ENCODE measurements at places on chromosomes 2 and 18. TPM values are rescaled to one million over a fixed set of nuclear protein-coding genes. Genes with fewer than 3 reads are reported as not detected.

GRCh38 chr2:144156736-144157640, 362.9 kb downstream of the ZEB2 start:
- DNase-seq, result no peak

GRCh38 chr2:148534416-148535204, 109.9 kb upstream of the EPC2 start:
- no peak for DNase-seq

REEP1 gene
- 0.63 TPM for total RNA-seq

MOCOS gene
- total RNA-seq, result 0.22 TPM

DNA sequence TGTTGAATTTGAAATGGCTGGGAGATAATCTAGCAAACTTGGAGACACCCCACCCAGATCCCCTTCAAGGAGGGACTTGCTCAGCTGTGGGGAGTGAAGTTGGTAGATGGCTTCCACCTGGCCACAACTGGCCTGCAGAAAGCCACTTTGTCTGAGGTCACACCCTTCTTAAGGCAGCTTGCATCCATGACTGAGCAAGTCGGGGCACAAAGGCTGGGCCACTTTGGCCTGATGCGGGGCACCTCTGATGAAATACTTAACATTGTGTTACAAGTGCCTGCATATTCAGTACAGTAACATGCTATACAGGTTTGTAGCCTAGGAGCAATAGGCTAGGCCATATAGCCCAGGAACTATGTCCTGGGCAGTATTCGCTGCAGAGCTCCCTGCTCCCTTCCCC, 13.4 kb upstream of the RPL37A start:
- no peak for DNase-seq

FKBP7 gene
- total RNA-seq, result 3.0 TPM

- no peak for DNase-seq
These were observed 897 bp downstream of the GPR45 start for GRCh38 chr2:105242286-105242993.

DNA sequence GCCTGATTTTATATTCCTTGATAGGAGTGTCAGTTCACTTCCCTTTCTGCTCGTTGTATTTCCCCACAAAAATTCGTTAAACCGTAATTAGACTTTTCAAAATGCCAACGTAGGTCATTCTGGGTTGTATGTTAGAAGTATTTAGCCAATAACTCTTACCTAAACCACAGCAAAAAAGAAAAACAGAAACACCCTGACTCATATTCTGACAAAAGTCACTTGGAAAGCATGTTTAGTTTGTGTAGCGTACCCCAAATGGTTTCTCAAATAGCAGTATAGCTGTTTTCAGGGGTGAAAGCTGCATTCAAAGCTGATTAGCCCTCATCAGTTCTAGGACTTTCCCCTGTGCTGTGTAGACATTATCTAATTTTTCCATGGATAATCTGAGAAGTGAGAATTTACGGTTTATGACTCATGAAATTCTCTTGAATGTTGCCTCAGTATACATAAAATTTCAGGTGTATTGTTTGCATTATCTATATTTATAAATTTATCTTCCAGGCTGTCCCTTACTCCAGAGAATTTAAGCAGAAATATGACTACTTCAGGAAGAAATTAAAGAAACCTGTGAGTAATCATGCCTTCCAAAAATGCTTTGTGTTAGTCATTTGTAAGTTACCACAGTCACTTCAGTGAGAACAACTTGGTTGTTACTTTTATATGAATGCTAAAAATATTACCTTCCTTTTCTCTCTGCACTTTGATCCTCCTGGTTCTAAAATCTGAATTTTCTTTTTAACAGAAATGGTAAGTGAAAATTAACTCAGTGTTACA, 264.9 kb downstream of the ALPK2 start:
- no peak for DNase-seq

DNER gene
- total RNA-seq, result not detected

- DNase-seq, result no peak
These were observed 119.3 kb downstream of the SETBP1 start for GRCh38 chr18:44799907-44800421.

DNA sequence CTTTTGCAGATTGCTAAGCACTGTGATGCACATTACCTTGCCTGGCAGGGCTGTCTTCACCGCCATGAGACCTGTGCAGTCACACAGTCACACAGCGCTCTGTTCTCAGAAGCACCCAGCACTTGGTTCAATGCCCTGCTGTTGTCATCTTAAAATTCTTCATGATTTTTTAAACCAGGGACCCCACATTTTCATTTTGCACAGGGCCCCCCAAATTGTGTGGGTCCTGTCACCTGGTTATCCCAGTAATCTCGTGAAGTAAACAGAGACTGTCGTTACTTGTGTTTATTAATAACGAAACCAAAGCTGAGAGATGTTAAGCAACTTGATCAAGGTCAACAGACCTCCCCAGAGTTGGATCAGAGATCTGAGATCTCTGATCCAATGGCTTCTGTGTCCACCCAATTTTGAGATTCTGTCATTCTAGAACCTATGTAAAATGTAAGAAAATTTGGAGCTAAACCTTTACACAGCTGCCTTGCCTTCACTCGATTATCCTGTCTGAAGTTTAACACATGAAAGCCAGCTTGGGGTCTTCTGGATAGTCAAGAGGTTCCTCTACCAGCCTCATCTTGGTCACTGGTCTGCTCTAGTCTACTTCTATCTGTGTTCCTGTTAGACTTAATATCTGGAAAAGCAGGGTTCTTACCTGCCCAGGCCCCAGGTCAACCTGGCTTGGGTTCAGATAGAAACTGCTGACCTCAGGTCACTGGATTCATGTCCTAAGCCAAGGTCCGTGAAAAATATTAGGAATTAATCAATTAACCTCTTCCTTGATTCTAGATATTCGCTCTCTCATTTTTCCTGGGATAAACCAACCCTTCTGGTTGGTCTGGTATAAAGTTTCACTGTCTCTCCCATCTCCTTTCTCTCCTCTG, 13.7 kb upstream of the TTC39C start:
- DNase-seq, result no peak

- DNase-seq, result no peak
These were observed 634.6 kb downstream of the ADCYAP1 start for GRCh38 chr18:1539276-1539675.

POTEF gene
- total RNA-seq, result not detected

GRCh38 chr2:177604271-177605065, 211.9 kb downstream of the AGPS start:
- DNase-seq, result no peak

- no peak for DNase-seq
These were observed 86.1 kb downstream of the SH3YL1 start for GRCh38 chr2:177733-178132.

STPG4 gene
- total RNA-seq, result not detected

DNA sequence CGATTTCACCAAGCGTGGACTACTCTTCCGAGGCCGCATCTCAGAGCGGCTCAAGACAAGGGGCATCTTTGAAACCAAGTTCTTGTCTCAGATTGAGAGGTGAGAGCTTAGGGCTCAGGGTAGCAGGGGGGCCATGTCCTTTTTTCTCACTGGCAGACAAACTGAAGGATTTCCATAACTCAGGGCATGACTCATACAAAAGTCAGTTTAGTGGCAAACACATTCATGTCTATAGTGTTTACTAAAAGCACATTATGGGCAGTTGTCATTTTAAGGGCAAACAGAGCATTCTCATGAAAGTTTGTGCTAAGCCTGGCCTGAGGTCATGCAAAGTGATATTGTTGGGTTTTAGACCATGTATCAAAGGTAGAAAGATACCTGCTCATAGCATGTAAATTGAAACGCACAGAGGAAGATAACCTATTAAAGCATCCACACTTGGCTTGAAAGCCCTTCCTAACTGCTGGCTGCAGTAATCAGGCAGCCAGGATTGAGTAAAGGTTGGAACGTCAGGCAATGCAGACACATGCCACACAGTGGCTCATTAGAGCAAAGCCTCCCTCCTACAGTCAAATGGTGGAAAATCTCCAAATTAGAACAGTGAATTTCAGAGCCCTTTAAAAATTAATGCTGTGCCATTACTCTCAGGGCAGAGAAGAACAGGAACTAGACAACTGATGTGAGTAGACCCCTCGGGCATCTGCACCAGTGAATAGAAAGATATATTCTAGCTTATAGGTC, 54.2 kb downstream of the HK2 start:
- no peak for DNase-seq

- no peak for DNase-seq
These were observed 616.1 kb downstream of the IRS1 start for GRCh38 chr2:226183550-226183949.

- no peak for DNase-seq
These were observed 182.7 kb downstream of the LRATD1 start for GRCh38 chr2:14815201-14815600.

SLC14A1 gene
- 6.2 TPM for total RNA-seq

CHST10 gene
- 7.5 TPM for total RNA-seq

DNA sequence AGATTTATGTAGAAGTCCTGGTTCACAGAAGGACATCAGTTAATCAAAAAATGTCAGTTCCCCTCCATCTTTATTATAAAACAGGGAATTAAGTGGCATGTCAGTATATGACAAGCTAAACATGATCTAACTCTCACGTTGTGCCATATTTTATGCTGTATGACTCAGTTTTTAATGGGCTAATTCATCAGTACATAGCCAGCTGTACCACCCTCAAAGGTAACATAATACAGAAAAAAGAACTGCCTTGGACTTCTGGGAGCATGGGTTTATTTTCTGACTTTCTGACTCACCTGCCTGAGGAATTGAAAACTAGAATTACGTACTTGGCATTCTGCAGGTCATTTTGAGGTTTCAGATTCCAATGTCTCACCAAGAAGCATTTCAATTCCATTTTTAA, 135.7 kb downstream of the CMPK2 start:
- DNase-seq, result no peak

CD28 gene
- total RNA-seq, result 177 TPM

GRCh38 chr2:223560749-223561435, 41.3 kb downstream of the SCG2 start:
- no peak for DNase-seq

DNA sequence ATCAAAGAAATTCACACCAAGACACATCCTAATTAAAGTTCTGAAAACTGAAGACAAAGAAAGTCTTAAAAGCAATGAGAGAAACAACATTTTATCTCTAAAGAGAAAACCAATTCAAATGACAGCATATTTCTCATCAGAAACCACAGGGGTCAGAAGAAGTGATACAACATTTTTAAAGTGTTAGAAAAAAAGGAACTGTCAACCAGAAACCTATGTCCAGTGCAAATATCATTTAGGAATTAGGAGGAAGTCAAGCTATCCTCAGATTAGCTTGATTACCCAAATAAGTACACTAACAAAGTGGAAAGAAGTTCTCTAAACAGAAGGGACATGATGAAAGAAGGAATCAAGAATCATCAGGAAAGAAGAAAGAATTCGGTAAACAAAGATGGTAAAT, 59.5 kb upstream of the BCL2L11 start:
- no peak for DNase-seq

GPR45 gene
- not detected for total RNA-seq

UGT1A8 gene
- not detected for total RNA-seq

DNA sequence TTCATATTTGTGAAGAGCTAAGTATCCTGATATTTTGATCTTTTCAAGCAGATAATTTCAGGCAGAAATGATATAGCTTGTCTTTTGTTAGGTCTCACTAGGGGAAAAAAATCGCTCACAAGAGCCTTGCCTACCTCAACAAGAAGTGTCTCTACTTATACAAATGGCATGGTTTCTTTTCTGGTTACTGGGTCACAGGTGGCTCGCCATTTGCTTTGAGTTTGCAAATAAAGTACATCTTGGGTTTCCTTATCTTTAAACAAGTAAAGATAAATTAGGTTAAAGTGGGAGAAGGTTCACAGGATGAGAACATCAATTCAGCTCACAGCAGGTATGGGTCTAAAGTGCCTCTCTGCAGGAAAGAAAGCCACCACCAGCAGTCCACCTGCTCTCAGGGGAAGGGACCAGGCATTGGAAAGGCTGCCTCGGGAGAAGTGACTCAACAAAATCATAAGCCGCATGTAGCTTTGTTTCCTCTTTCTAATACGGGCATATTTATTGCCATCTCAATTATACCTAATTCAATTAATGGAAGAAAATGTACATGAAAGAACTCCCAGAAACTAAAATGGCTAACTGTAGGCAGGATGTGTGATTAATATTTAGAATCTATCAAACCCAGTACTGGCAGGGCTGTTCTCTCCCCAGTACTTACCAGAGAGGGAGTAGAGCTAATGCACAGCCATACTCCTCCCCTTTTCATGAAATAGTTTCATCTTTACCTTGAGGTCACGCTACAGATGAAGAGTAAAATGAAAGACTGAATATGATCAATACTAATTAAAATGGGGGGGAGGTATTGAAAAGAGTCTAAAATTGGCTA, 28.3 kb downstream of the CDC42EP3 start:
- no peak for DNase-seq

DNA sequence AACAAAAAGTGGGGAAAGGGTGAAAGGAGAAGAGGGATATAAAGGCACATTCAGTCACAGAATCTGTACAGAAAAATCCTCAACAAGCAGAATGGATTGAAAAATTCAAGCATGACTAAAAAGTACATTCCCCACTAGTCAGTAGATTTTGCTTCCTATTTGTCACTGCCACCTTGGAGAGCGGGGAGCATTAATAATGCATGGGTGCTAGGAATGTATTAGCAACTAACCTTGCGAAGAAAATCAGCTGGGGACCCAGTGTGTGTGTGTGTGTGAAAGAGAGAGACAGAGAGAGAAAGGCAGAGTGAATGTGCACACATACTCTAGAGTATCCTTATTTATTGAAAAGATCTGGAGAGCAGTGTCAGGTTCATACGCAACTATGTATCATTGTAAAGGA, 968.7 kb upstream of the ZEB2 start:
- no peak for DNase-seq

DNA sequence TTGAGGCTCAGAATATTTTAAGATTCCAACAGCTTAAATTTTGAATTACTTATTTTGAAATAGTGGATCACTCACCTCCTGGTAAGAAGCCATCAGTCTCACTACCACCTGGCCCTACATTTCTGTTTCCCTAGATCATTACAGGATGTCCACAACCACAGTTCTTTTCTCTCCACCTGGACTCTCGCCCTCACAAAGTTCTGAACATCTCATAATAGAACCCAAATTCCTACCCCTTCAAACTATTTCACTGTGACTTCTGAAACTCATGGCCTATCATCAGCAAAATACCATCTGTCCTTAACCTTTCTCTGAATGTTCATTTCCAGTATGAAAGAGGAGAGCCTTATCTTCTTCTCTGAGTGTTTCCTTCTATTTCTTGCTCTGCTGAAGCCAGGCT, 299.2 kb upstream of the MGAT5 start:
- no peak for DNase-seq

DNAH6 gene
- 1.0 TPM for total RNA-seq

DNA sequence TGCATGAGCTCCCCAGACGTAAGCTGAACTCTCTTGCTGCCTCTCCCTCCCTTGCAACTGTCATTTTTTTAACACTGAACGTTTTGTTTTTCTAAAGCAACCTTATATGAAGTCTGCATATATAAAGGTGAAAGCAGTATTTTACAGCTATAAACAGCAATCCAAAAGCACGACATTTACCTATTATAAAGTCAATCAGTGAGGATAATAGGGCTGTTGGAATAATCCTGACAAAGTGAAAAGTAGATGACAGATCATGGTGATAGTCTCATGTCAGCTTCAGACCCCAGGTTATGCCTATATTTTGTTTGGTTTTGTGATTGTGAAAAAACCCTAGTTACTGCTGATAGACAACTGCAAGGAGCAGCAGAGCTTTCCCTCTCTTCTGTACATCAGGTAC, 195.8 kb downstream of the TNS1 start:
- DNase-seq, result no peak

CDK15 gene
- not detected for total RNA-seq

Data from activated T-cell treated with anti-CD3 and anti-CD28 coated beads, Interleukin-2, amount 50 U/mL, for 72 hours (primary cell).